ENCODE measurements at places on chromosomes 1 and 21. TPM values are rescaled to one million over a fixed set of nuclear protein-coding genes. Genes with fewer than 3 reads are reported as not detected.

The MX1 gene
- total RNA-seq = 8.7 TPM

The NPHS2 gene
- not detected for total RNA-seq

The RABIF gene
- total RNA-seq = 8.1 TPM

The OR2L13 gene
- total RNA-seq = not detected

The CCDC190 gene
- 0.38 TPM for total RNA-seq

The RXFP4 gene
- total RNA-seq = not detected
